ENCODE measurements at places on chromosomes 1 and 21.

- DNase-seq, result no peak
Observed at GRCh38 chr1:156298852-156299357, at the start of gene VHLL. Gene VHLL (minus strand): TSS chr1:156299307. CDS start chr1:156299189, 118 bp downstream.

- no peak for DNase-seq
Observed at GRCh38 chr21:45392573-45392971, 12.4 kb upstream of the COL18A1 start.

- DNase-seq, result no peak
Observed at GRCh38 chr1:161736335-161736969, 13.1 kb upstream of the DUSP12 start.

- DNase-seq, result no peak
Observed at GRCh38 chr21:16634515-16634914, 878.3 kb upstream of the CXADR start.

DNA sequence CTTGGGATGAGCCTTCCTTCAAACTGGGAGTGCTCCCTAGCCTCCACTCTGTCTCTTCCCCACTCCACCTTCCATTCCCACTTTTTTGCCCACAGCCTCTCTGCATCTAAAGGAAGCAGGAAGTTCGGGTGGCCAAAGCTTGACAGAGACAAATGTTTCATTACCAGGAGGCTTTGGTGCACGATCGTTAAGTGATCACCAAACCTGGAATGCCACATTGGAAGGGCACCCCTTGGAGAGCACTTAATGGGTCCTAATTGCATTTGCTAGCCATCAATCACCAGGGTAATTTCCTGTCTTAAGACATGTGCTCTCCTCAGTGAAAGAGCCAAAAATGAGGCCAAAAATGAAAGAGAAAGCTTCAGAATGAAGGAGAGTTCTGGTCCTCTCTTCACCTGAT is 206.5 kb downstream of the TNR start:
- DNase-seq, result no peak

DNA sequence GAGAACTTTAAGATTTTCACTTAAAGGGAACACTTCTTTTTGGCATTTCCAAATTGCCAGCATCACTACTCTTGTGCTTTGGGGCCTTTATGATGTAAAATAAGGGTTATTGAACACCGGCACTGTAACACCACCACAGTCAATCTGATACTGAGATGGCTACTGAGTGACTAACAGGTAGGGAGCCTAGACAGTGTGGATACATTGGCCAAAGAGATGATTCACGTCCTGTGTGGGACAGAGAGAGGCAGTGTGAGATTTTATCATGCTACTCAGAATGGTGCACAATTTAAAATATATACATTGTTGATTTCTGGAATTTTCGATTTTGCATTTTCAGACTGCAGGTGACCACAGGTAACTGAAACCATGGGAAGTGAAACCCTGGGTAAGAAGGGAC is 261.6 kb downstream of the SPATA17 start:
- DNase-seq, result no peak

DNA sequence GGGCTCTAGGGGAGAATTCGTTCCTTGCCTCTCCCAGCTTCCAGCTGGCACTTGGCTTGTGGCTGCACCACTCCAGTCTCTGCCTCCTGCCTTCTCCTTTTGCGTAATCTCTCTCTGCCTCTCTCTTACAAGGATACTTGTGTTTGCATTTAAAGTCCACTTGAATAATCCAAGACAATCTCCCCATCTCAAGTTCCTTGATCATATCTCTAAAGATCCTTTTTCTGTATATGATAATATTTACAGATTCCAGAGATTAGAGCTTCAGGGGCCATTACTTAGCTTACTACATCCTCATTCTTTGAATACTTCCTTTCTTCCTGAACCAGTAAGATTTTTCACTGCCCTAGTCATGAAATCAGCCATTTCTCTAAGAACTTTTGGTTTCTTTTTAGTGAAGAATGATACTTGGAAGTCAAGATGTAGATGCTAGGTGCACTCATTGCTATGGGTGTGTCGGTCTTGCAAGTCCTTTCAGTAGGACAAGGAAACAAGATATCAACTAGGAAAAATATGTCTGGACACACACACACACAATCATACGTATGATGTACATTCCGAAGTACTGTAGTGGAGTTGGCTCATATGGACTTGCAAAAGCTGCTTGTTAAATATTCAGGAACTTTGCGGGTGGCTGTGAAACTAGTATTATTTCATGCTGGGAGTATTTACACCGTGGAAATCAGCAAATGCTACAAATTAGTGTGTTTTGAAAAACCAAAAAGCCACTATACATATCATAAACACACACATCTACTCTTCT is 20.8 kb upstream of the RLF start:
- DNase-seq, result peak; percentile 3

GRCh38 chr1:81237473-81238089 is 563.2 kb upstream of the ADGRL2 start:
- no peak for DNase-seq
